ENCODE measurements at places on chromosomes 13 and 19. TPM values are rescaled to one million over a fixed set of nuclear protein-coding genes. Genes with fewer than 3 reads are reported as not detected.

GRCh38 chr19:28196101-28196500, 1016.9 kb downstream of the UQCRFS1 start:
- no peak for DNase-seq

DNA sequence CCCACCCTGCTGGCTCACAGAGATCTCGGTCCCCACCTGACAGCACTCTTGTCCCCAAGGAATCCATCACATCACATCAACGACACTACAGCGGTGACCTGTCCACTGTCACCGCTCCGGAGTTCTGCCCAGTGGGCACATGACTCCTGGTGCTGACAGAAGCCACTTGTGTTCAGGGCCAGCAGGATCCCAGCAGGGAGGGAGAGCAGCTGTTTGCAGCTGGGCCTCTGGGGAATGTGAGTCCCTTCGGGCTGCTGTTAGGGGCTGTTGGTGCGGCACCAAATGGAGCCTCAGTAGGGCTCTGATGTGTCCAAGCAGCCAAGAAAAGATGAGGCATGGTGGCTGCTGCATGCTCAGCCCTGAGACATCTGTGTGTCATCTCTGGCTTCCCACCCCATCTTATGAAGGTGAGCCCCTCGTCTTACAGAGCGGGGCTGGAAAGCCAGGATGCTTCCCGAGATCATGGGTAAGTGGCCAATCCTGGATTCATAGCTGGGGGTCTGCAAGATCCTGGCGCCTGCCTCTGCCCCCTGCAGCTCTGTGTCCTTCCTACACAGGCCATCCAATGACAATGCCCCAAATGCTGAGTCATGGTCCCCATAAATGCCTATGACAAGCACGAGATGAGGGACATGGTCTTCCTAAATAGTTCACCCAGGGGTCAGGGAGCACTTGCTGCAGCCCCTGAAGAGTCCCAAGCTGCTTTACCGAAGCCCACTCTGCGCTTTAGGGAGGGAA, 56.0 kb downstream of the F2RL3 start:
- no peak for DNase-seq

DNA sequence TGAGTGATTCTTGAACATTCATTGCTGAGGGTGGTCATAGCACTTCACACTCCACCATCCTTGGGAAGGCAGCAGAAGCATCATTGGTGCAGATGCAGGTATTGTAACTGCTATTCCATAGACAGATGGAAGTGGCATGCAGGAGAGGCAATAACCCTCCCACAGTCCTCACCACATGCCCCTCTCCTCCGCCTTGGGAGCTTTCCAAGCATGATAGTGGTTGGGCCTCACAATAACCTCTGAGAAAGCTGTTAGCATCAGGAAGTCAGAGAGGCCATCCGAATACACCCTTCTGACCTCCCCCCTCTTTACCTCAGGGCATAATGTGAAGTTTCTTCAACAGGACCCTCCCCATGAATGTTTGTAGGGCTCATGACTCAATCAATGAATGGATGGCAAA, 177.9 kb downstream of the KATNAL1 start:
- no peak for DNase-seq

DNA sequence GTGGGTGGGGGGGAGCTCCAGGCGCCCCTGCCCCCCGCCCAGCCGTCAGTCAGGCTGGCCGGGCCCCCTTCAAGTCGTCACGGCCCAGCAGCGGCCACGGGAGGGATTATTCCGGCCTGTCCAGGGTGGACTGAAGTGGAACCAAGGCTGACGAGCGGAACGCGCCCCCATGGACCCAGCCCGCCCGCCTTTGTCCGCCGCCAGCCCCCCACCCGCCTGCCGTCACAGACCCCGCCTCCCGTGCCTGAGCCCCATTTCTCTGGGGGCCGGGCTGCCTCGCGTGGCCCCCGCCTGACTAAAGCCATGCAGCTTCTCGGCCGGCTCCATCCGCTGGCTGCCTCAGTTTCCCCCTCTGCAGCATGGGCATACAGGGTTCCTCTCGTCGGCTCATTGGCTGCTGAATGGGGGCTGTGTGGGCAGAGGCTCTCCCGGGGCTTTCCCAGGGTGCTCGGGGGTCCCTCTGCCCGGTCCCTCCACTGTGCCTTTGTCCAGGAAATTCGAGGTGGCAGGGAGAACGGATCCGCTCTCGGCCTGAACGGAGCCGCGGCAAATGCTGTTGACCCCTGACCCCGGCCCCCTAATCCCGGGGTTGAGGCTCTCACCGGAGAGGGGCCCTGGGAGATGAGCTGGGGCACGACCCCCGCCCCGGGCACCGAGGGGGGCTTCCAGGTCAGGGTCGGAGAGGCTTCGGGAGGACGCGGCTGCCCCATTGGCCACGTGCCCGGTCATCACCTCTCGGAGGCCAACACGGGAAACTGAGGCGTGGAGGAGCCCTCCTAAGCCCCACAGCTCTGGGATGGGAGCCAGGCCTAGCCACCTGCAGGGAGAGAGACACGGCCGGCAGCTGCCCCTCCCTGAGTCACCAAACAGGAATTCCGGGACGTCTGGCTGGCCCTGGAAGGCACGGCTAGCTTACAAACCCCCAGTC, 27.4 kb downstream of the EFNA2 start:
- DNase-seq: no peak

- DNase-seq: no peak
Measured at GRCh38 chr19:18420930-18421329, 1.7 kb downstream of the SSBP4 start.

- DNase-seq: no peak
Measured at GRCh38 chr19:48064509-48064908, 20.6 kb upstream of the CABP5 start.

GRCh38 chr19:48354332-48354992, 9.3 kb downstream of the TMEM143 start:
- DNase-seq: no peak

- DNase-seq: no peak
Measured at GRCh38 chr19:15369594-15369891, 10.0 kb downstream of the AKAP8 start.

- DNase-seq: no peak
Measured at GRCh38 chr13:73955977-73956500, 178.2 kb downstream of the KLF12 start.

GRCh38 chr13:44136696-44137268, 236.8 kb upstream of the SERP2 start:
- no peak for DNase-seq

DNA sequence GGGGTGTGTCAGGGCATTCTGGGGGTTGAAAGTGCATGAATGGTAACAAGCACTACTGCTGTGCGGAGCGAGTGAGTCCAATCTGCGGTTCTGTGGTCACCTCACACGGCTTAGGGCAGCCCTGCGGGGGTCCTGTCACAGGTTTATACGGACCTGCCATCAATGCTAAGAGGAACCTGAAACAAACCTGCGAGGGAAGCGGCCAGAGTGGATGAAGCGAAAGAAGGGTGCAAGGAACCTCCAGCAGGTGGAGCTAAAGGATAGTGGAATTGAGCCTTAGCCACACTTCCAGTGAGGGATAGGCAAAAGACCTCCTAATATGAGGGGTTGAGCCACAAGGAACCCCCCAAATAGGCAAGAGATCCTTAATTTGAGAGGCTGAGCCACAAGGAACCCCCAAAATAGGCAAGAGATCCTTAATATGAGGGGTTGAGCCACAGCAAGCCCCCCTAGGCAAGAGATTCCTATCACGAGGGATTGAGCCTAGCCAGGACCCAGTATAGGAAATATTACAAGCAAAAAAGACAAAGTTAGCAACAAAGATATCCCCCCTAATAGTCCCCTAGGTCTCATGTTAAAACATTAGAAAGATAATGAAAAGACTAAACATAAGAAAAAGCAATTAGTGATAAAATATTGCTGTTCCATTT, 6.3 kb upstream of the ZNF69 start:
- peak; percentile 63 for DNase-seq

- no peak for DNase-seq
Measured at GRCh38 chr13:19345916-19346422, 164.3 kb upstream of the TUBA3C start.

GRCh38 chr13:27161980-27162379, 9.6 kb downstream of the USP12 start:
- no peak for DNase-seq

DNA sequence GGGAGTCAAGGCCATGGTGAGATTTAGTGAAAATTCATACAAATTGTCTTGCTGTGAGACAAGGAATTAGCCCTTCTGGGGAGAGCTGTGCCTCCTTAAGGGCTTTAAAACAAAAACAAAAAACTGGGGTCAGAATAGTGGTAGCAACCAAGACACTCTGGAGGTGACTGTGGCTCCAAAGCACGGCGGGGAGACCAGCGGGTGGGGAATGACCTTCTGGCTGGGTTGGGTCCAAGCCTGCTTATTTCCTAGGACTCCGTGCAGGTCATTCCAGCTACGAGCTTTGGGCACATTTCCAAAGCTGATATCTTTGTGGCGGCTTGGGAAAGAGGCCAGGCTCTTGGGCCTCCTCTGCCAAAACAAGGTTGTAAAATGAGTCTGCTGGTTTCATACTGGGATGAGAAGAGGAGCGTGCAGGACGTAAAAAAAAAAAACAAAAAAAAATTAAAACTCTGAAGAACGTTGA, 348.3 kb downstream of the UQCRFS1 start:
- DNase-seq: no peak

SELENOV gene
- total RNA-seq: not detected

SIGLEC10 gene
- 12.6 TPM for total RNA-seq

PTGIR gene
- total RNA-seq: 12.6 TPM

RNU6-9 gene
- not detected for total RNA-seq

TLE2 gene
- 58.6 TPM for total RNA-seq

OR7A5 gene
- total RNA-seq: not detected

CNN1 gene
- 27.3 TPM for total RNA-seq

MBNL2 gene
- total RNA-seq: 60.6 TPM

MAST1 gene
- not detected for total RNA-seq

NOVA2 gene
- 21.2 TPM for total RNA-seq

IGFL2 gene
- not detected for total RNA-seq

PNMA8A gene
- total RNA-seq: 1.8 TPM

CEACAM5 gene
- 35.0 TPM for total RNA-seq

CRX gene
- not detected for total RNA-seq

All from upper lobe of right lung (tissue), 1 donor.